ENCODE measurements at places on chromosomes 1 and 21. TPM values are rescaled to one million over a fixed set of nuclear protein-coding genes. Genes with fewer than 3 reads are reported as not detected.
A peak's percentile ranks its signal among the peaks of the same experiment; 100 is the strongest.

DNA sequence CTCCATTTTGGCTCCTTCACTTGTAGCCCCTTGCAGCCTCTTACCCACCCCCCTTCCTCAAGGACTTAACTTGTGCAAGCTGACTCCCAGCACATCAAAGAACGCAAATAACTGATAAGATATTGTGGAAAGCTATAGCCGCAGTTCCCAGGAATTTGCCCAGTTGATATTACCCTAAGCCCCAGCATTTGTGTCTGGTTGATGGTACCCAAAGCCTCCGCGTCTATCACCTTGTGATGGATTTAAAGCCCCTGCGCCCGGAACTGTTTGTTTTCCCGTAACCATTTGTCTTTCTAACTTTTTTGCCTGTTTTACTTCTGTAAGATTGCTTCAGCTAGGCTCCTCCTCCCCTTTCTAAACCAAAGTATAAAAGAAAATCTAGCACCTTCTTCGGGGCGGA is 5.9 kb downstream of the YARS1 start:
- no peak for DNase-seq

GRCh38 chr1:64956733-64957441 is 9.5 kb downstream of the JAK1 start:
- no peak for DNase-seq

GRCh38 chr1:48084826-48085225 is 87.6 kb upstream of the TRABD2B start:
- DNase-seq, result no peak

DNA sequence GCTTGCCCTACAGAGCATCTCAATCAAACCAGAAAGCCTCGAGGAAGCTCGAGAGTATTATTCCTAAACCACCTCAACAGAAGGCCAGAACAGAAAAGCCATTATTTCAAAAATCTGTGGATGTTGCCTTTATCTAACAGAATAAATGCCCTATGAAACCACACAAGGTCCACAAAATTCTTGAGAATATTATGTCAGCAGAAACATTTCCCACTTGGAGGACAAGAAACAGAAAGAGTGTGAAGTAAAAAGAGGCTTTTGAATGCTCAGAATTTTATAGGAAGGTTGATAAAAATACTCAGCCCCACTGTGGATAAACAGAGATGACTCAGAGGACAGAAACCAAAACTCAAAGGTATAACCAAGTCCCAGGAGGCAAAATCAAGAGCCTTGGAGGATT is 146.4 kb upstream of the LRRC7 start:
- DNase-seq, result no peak

DNA sequence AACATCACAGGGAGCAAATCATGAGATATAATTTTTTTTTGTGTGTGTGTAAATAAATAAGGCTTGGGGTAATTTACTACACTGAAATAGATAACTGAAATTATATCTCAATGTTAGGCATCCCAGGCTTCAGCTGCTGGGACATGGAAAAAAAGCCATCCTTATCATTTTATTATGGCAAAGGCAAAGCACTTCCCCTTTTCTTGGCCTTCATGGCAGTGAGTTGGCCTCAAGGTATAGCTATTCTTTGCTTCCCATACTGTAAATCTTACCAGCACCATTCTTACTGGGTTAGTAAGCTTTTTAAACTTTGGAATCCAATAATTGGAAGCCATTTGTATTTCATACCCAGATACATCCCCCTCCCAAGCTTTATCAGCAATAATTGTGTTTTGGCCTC is 29.0 kb downstream of the RBM11 start:
- no peak for DNase-seq

- no peak for DNase-seq
Observed at GRCh38 chr21:33368124-33368523, 35.1 kb upstream of the IFNGR2 start.

GRCh38 chr1:8908388-8909151 is 30.1 kb upstream of the ENO1 start:
- no peak for DNase-seq

- no peak for DNase-seq
Observed at GRCh38 chr1:157775101-157775870, 1.6 kb downstream of the FCRL2 start.

DNA sequence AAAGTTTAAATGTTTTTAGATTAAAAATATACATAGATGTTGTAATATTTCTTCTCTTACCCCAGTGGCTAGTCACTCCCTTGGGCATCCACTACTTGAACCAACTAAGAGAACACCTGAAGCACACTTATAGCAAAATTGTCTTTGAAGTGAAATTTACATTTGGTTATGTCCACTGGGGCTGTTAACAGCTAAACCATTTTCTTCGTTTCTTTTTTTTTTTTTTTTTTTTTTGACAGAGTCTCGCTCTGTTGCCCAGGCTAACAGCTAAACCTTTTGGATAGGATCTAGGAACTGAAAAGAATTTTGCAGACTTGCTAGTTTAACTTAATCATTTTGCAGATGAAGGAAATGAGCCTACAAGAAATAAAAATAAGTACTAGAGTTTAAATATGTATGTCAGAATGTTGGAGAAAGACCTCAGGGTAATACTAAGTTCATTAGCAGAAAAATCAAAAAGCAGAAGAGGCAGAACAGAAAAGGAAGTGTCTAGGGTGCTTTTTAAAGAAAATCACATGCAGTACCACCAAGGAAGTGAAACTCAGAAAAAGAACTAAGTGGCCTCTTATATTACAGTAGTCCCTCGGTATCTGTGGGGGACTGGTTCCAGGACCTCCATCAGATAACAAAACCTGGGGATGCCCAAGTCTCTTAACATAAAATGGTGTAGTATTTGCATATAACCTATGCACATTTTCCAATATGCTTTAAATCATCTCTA is 11.8 kb downstream of the DRAM2 start:
- no peak for DNase-seq

DNA sequence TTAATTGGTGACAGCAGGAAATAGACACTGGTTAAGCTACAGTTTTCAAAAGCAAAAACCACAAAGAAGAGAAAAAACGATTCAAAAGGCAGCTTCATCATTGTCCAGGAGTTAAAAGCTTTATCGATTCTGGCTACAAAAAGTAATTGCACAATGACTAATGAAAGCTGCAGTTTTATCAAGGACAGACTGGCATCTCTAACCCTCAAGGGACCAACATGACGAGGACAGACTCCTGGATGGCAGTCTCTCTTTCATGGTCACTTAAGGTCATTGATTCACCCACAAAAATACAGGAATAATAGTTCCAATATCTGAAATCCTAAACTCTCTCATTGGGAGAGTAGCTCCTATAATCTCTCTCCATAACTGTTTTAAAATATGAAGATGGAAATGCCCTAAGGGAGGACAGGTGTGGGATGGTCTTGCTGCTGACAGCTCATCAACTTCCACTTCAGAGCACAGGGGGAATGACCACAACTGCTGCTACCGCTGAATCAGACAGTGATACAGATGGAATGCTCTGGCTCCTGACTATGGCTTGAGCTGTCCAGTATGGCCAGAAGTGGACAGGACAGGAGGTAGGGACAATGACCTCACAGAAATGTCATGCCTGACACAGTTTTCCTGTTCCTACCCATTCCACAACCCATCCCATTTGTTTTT is 17.4 kb upstream of the CPLANE2 start:
- DNase-seq, result no peak

- no peak for DNase-seq
Observed at GRCh38 chr1:204453141-204453772, 41.3 kb downstream of the PIK3C2B start.

GRCh38 chr1:214187121-214187900 is 93.6 kb upstream of the SMYD2 start:
- DNase-seq, result peak; percentile 31

DNA sequence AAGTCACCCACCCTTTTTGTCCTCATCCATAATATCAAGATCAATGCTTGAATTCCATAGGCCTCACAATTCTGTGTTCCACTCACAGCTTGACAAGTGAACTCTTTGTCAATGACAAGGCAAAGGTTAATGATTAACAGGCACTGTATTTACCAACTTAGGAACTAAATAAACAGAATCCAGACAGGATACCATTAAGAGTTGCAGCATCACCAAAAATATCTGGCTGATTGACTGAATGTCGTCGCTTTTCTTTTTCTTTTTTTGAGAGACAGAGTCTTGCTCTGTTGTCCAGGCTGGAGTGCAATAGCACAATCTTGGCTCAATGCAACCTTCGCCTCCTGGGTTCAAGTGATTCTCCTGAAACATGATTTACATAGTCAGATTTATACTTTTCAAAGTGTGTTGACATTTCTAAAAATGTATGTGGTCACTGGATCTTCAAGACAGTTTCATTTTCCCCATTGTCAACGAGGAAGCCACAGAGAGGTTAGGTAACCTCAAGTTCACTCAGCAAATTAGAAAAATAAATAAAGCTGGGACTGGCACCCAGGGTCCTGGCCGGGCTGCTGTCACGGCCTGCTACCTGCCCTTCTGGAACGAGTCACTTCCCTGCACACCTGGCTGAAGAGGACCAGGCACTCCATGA is 81.0 kb downstream of the PDE9A start:
- DNase-seq, result no peak

DNA sequence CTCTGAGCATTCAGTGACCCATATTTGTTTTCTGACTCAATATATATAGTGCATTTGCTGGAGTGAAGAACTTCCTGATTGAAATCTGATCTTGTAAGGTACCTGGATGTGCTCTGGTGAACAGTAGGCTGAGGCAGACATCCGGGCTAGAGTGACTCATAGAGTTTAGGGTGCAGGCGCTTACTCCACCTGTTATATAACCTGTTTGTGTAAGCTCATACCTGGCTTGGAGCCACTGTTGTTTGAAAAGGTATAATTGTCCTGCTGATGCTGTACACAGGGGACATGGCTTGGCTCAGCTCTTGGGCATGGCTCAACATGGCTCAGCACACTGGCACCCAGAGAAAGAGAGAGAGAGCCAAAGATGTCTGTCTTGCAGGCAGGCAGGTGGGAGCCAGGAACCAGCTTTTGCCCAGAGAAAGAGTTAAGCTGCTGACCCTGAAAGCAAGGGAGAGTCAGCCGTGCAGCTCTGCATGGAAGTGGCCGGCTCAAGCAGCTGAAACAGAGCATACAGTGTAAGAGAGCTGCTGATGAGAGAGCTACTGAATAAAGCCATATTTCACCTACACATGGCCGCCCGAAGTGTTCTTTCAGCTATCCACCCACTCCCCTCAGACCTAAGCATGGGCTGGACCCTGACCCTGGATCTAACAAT is 43.2 kb downstream of the GJA5 start:
- no peak for DNase-seq

DNA sequence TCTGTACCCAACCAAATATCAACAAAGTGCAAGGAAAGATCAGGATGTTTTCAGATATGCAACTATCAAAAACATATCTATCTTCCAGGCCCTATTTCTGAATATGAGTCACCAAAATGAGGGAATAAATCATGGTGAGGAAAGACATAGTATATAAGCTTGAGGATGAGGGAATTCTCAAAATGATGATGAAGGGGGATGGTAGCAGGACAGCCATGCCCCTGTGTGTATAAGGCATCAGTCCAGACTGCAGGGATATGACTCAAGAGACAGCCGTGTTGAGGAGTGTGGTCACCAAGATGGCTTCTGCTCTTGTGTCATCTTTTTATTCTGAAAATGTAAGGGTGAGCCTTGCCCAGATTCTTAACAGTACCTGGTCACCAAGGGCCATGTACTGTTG is 4.4 kb upstream of the WDR64 start:
- DNase-seq, result no peak

GRCh38 chr1:147840909-147841308 is 61.7 kb upstream of the GJA8 start:
- no peak for DNase-seq

GRCh38 chr1:246699095-246699735 is 25.0 kb upstream of the SCCPDH start:
- DNase-seq, result peak; percentile 89

- DNase-seq, result no peak
Observed at GRCh38 chr1:222757646-222758268, 20.8 kb downstream of the FAM177B start.

DNA sequence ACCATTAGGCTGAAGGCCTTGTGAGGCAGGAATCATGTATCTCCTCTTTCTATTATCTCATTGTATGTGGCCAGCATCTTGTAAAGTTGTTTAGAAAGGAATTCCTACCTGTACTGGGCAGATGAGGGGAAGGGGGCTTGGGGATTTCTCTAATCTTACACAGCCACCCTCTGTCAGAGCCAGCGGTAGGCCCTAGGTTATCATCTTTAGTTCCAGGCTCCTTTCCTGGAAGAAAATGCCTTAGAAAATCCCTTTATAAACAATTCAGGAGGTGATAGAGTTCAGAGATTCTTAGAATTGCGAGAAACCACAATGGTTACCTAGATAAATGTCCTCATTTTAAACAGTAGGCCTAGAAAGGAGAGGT is 35.2 kb downstream of the DPT start:
- no peak for DNase-seq

GRCh38 chr21:42532466-42533181 is 19.0 kb downstream of the SLC37A1 start:
- DNase-seq, result peak; percentile 67

DNA sequence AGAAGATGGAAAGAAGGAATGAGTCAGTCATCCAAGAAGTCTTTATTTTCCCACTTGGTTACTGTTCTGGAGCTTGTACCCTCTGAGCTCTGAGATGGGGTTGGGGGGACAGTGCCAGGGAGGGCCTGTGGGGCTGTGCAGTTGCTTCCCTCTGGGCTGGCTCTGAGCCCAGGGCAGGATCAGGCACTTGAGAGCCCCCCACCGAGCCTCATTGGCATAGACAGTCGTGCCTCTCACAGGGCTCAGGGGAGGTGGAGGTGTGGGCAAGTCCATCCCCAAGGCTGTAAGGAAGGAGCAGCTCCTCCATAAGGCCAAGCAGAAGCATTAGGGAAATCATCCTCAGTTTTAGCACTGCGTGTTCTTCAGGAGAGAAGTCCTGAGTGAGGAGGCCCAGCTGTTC is 2.5 kb upstream of the ARL8A start:
- DNase-seq, result no peak

The IFNLR1 gene
- total RNA-seq, result 3.7 TPM

The DDAH1 gene
- total RNA-seq, result 4.1 TPM

The COA6 gene
- total RNA-seq, result 38.2 TPM

The DEPDC1 gene
- total RNA-seq, result 0.45 TPM

The VAMP4 gene
- total RNA-seq, result 11.4 TPM

The CALML6 gene
- total RNA-seq, result not detected

The PLA2G5 gene
- 47.1 TPM for total RNA-seq

The VTCN1 gene
- not detected for total RNA-seq

The SMPDL3B gene
- not detected for total RNA-seq

The LRRN2 gene
- 2.3 TPM for total RNA-seq

The SLC2A5 gene
- total RNA-seq, result 3.2 TPM

The EXO1 gene
- total RNA-seq, result 0.35 TPM

The S100A3 gene
- 0.79 TPM for total RNA-seq

The KCNK2 gene
- total RNA-seq, result not detected

The NDUFS5 gene
- 782 TPM for total RNA-seq

The KCNT2 gene
- 1.7 TPM for total RNA-seq
